GM04503 (cell line): ENCODE measurements at places on chromosomes 6 and 20.

GRCh38 chr6:73968221-73968757, 272.3 kb downstream of the CD109 start:
- no peak for DNase-seq

- DNase-seq = no peak
Observed at GRCh38 chr20:14860410-14860814, 523.0 kb upstream of the FLRT3 start.

GRCh38 chr20:40575851-40576250, 113.2 kb downstream of the MAFB start:
- no peak for DNase-seq

GRCh38 chr6:122484760-122485159, 13.2 kb upstream of the SERINC1 start:
- no peak for DNase-seq

DNA sequence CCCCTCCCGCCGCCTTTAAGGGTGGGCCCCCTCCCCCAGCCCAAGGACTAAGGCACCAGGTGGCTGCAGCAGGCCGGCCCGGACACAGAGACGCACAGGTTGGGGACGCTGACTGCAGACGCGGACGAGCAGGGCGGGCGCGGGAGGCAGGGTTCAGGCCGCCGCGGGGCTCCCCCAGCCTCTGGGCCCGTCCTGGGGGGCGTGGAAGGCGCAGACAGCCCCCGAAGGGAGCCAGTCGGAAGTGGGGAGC, 9.3 kb downstream of the DUSP15 start:
- DNase-seq = no peak

- DNase-seq = no peak
Observed at GRCh38 chr20:24989162-24989561, 3.4 kb downstream of the APMAP start.

DNA sequence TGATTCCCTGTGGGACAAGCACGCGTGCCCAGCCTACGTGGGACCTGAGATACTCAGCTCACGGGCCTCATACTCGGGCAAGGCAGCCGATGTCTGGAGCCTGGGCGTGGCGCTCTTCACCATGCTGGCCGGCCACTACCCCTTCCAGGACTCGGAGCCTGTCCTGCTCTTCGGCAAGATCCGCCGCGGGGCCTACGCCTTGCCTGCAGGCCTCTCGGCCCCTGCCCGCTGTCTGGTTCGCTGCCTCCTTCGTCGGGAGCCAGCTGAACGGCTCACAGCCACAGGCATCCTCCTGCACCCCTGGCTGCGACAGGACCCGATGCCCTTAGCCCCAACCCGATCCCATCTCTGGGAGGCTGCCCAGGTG, 11.9 kb upstream of the RBCK1 start:
- DNase-seq = no peak

DNA sequence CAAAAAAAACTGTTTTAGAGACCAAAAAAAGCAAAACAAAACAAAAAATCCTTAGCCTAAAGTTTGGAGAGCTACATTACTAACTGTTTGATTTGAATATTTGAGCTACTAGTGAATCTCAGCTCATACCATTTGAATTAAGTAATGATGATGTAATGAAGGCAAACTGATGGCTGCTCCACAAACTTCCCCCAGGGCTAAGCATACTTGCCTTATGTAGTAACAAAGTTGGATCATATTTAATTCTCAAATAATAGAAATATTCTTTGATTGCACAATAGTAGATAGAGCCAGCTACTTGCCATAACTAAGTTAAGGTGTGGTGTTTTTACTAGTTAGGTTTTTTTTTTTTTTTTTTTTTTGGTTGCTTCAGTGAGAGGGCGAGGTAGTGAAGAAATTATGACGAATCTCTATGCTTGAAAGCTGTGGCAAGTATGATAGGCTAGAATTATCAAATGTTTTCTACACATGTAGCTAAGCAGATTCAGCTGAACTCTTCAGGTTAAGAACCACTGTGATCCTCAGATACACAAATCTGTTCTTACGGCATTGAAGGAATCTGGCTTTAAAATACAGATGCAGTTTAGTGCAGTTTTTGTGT, 2.9 kb downstream of the RAB32 start:
- DNase-seq = peak; percentile 73

- no peak for DNase-seq
Observed at GRCh38 chr6:79334674-79335073, 100.2 kb upstream of the HMGN3 start.

GRCh38 chr6:111818539-111819226, 54.6 kb downstream of the FYN start:
- DNase-seq = no peak

DNA sequence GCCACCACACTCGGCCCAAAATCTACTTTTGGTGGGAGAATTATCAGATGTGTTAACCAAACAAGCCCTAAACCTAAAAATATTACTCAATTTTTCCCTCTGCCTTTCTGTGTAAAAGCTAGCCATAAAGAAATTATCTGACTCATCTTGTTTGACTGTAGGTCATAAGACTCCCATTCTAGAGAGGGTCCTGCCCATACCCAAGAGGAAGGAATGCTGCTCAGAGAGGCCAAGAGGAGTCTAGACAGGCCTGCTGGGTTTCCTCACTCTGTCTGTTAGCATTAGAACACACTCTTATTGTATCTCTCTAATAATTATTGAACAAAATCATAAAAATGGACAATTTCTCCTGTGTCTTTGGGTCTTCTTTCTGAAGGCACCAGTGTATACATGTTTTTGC, 26.1 kb downstream of the C6orf141 start:
- DNase-seq = no peak

GRCh38 chr6:8546496-8546895, 111.2 kb upstream of the SLC35B3 start:
- no peak for DNase-seq

- no peak for DNase-seq
Observed at GRCh38 chr20:921068-921467, 4.9 kb upstream of the ANGPT4 start.

DNA sequence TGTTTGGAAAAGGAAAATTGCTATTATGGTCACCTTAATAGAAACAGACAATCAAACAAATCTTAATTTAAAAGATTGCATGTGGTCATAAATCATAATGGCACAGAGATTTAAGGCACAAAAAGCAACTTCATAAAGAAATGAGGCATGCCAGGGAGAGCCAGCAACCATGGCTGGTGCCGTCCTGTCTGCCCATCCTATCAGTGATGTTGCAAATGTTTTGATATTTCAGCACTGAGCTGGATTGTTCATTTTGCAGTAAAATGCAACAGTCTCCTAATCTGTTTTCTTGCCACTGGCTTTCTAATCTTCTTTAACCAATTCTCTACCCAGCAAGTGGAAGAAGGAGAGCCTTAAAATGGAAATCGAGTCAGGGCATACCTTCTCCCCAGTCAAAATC, 249.8 kb downstream of the SAMD5 start:
- DNase-seq = no peak

DNA sequence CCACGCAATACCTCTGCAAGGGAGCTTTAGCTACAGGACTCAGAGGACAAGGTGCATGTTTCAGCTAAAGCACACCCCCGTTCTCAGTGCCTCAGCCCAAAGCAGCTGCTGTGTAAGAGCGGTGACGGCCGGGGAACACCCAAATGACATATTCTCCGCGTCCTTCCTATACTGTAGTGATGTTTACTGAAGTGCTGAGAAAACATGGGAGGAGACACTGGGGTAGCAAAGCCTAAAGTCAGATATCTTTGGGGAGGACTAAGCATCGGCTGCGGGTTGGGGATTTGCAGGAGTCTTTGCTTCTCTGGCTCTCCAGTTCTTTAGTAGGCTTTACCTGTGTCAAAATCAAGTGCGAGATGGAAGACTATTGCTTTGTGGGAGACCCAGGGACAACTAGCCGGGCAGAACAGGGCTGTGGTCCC, 1.7 kb downstream of the SLC22A23 start:
- no peak for DNase-seq
